Anterior cingulate cortex (tissue), 58 donors: ENCODE measurements at places on chromosomes 2 and 18.

GRCh38 chr2:60504049-60504448 lies 49.4 kb downstream of the BCL11A start:
- no peak for DNase-seq

DNA sequence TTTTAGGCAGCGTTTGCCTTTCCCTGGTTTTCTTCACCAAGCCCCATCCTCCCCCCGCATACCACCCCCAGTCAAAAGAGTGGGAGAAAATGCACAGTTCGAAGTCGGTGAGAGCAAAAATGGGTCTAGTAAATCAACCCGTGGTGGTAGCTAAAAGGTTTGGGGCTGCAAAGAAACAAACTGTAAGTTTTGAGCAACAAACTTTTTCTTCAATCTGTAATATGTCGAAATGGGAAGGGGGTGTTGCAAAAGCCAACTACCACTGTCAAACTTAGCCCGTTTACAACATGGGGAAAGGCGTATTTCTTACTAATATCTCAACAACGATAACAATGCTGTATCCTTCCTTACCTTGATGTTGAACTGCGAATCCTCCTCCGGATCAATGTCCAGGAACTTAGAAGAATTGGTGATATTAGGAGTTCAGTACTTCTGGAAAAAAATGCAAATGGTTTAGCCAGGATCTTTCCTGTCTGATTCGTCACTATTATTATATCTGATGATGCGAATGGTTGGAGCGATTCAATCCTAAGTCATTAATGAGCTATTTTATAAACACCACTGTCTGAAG lies 2.4 kb upstream of the SATB2 start:
- no peak for DNase-seq

- DNase-seq = no peak
Observed at GRCh38 chr18:65768120-65768778, 17.4 kb downstream of the CDH7 start.

GRCh38 chr2:143786026-143786765 lies 657.0 kb downstream of the ARHGAP15 start:
- no peak for DNase-seq

DNA sequence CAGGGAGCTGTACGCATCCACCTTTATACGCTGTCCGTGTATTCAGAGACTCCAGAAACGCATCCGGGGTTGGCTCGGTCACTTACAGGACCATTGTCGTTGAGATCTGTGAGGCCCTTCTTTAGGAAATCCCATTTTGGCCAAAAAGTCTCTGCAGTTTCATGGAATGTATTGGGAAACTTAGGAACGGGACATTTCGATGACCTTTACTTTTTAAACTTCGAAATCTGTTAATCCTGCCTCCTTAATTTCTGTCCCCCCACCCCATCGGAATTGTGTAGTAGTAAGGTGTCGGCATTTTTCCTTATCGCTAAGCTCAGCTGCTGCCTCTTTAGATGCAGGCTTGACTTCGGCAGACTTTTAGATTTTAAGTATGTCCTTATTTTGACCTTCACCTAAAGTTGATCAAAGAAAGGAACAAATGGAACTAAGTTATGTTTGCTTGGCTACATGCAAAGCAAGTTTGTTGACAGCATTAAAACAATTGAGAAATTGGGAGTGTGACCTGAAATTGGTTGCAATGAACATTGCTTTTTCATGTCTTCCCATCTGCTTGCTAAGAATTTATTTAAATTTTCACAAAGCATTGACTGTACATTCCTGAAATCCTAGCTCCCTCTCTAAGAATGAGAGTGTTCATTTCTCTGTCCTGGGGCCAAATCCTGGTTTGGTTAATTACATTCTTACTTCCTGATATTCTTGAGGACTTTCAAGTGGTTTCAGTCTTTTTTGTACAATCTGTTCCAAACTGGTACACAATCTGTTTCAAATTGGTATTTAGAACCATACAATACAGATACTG lies 884 bp upstream of the RAPH1 start:
- no peak for DNase-seq

DNA sequence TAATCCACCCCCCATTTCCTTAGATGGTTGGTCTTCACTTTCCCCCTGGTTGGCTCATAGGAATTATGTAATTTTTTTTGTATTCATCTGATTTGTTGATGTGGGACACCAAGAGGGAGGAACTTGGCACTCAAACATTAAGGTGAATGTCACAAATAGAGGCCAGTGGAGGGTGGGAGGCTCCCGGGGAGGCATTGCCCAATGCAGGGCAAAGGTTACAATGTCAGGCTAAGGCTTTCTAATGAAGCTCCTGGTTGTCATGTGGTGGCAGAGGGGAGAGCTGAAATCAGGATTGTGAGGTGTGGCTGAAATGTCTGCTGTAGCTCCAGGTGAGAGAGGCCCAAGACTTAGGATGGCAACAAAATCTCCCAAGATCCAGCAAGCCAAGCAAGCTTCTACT lies 42.7 kb downstream of the MPHOSPH10 start:
- no peak for DNase-seq

DNA sequence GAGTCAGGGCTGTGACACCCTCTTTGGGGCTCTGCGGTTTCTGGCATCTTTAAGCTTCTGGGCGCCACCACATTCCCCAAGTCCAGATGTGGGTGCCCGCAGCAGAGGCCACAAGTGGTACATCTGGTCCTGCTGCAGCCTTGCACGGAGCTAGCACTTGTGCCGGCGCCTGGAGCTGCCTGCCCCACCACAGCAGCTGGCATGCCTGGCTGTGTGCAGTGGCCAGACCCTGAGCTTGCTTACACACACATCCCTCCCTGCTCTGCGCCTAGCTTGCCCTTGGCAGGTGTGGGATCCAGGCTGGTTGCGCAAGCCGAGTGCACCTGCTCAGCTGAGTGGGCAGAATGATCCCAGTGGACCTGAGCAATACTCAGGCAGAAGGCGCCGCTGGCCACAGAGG lies 27.3 kb downstream of the SLC4A10 start:
- no peak for DNase-seq

DNA sequence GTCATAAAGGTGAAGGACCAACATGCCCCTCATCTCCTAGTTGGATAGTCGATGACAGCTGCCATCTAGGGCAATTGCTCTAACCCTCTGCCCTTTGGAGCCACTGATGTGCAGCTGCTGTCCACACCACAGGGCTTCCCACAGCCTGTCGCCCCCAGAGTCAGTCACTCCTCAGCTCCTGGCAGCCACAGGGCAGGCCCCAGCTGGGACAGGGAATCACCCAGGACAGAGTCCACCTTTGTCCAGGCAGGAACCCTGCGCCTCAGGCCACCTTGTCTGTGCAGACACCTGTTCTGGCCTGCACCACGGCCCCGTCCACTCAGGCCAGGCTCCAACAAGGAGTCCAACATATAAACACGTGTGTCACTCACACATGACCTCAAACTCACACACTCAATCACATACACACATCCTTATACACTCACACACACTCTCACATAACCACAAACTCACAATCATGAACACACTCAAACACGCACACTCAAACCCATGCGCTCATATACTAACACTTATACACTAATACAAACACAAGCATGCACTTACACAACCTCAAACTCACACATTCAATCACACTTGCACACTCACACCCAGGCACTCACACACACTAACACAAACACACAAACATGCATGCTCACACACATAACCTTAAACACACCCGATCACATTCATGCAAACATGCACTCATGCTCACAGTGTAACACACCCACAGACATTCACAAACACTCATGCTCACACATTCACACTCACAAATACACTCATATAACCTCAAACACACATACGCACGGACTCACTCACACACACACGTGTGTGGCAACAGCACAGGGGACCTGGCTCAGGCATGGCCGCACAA lies 29.7 kb downstream of the HDAC4 start:
- no peak for DNase-seq

- peak; percentile 54 for DNase-seq
Observed at GRCh38 chr18:5630057-5630899, 86.5 kb upstream of the EPB41L3 start.

DNA sequence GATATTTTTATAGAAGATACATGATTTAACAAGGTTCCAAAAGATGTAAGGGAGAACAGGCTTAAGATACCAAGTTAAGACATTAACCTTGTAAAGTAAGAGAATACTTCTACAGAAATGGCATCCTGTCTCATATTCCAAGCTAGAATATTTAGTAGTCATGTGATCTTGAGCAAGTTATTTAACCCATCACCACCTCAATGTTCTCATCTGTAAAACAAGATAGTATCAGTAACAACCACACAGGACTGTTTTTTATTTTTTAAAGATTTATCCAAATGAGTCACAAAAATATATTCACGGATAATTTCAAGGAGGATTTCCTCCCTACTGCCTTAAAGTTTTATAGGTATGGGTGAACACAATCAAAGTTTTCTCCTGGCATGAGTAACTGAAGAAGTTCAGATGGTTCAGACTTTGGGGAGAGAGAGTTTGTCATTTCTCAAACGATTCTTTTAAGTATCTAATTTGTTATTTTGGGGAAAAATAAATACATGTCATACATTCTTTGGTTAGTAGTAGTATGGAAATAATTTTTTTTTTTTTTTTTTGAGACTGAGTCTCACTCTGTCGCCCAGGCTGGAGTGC lies 25.9 kb downstream of the ROCK1 start:
- no peak for DNase-seq

DNA sequence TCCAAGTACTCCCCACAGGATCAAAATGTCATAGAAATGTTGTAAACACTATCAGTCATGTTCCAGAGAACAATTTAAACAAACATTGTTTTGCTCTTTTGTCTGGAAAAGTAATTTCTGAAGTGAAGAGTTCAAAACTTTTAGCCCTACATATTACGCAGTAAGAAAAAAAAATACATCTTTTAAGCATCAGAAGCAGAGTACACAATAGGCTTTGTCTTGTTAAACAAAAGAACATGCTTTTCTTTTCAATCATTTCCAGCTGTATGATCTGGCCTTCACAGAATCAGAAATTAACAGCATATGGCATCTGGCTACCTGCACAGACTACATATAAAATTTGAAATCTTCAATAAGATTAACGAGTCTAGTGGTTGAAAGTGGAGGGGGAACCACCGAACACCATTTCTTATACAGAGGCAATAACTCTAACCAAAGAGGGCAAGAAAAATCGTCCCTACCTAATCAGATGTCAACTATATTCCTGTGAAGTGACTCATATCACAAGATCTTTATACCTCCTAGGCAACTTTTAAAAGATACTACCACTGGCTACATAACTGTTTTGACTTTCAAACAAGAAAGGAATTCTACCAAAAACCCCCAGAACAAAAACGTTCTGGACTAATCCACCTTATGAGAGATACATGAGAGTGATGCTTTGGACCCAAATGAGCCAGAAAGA lies 149.3 kb downstream of the EXOC6B start:
- no peak for DNase-seq

DNA sequence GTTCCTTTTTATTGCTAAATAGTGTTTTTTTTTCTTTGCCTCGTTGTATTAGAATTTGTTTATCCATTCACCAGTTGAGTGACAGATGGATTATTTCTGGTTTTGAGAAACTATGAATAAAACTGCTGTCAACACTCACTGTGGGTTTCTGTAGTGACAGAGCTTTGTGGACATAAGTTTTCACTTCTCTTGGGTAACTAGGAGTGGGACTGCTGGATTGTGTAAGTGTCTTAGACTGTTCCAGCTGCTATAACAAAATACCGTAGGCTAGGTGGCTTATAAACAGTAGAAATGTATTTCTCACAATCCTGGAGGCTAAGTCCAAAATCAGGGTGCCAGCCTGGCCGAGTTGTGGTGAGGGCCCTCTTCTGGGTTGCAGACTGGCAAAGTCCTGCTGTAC lies 71.9 kb downstream of the TNFRSF11A start:
- no peak for DNase-seq

- DNase-seq = no peak
Observed at GRCh38 chr18:57527556-57528229, 58.8 kb downstream of the FECH start.
